Neuronal stem cell (in vitro differentiated cells): ENCODE measurements at places on chromosomes 5 and 9.

GRCh38 chr5:135671052-135671705 is 92.4 kb upstream of the CXCL14 start:
- no peaks in the 10 kb centered on the region for H3K36me3 ChIP-seq
- H3K4me1 ChIP-seq = no peaks in the 10 kb centered on the region

DNA sequence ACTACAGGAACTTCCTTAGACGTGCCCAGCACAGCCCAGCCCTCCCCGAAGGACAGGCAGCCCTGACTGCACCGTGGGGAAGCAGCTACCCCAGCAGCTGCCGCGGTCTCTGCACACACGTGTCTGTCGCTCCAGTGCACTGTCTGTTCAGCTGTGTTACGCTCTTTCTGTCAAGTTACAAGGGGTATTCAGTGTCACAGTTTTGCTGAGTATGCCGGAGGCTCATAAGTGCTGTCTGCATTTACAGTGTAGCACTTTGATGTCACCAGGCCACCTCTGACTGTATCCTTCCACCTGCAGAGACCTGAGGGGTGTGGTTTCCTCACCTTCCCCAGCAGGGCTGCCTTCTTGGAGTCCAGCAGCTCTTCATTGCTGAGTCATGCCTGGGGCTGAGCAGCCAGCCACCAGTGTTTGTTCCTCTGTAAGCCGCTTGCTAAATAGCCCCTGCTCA is 126.8 kb downstream of the EHMT1 start:
- H3K27ac ChIP-seq = peak overlapping the region; percentile 16
- no peak for DNase-seq
- H3K4me3 ChIP-seq = no peak overlapping the region
- peaks cover 27% of the 10 kb centered on the region for H3K36me3 ChIP-seq
- H3K27me3 ChIP-seq = no peaks in the 10 kb centered on the region

- no peak overlapping the region for H3K4me3 ChIP-seq
- H3K4me1 ChIP-seq = no peaks in the 10 kb centered on the region
- no peaks in the 10 kb centered on the region for H3K36me3 ChIP-seq
These were observed 66.1 kb downstream of the FGF1 start for GRCh38 chr5:142619815-142620214.

- no peaks in the 10 kb centered on the region for H3K27me3 ChIP-seq
- no peak overlapping the region for H3K27ac ChIP-seq
- no peak for DNase-seq
- no peaks in the 10 kb centered on the region for H3K36me3 ChIP-seq
- no peak overlapping the region for H3K4me3 ChIP-seq
These were observed 94.1 kb downstream of the SUSD1 start for GRCh38 chr9:112080831-112081542.

- no peak overlapping the region for H3K4me3 ChIP-seq
- H3K27ac ChIP-seq = no peak overlapping the region
- no peaks in the 10 kb centered on the region for H3K36me3 ChIP-seq
- H3K27me3 ChIP-seq = no peaks in the 10 kb centered on the region
- peaks cover 2% of the 10 kb centered on the region for H3K4me1 ChIP-seq
These were observed 76.0 kb downstream of the ATPSCKMT start for GRCh38 chr5:10173716-10174115.

GRCh38 chr5:111133436-111133751 is 41.2 kb downstream of the WDR36 start:
- peaks cover 8% of the 10 kb centered on the region for H3K4me1 ChIP-seq
- DNase-seq = no peak
- H3K4me3 ChIP-seq = no peak overlapping the region
- no peak overlapping the region for H3K27ac ChIP-seq
- H3K27me3 ChIP-seq = no peaks in the 10 kb centered on the region
- H3K36me3 ChIP-seq = no peaks in the 10 kb centered on the region

DNA sequence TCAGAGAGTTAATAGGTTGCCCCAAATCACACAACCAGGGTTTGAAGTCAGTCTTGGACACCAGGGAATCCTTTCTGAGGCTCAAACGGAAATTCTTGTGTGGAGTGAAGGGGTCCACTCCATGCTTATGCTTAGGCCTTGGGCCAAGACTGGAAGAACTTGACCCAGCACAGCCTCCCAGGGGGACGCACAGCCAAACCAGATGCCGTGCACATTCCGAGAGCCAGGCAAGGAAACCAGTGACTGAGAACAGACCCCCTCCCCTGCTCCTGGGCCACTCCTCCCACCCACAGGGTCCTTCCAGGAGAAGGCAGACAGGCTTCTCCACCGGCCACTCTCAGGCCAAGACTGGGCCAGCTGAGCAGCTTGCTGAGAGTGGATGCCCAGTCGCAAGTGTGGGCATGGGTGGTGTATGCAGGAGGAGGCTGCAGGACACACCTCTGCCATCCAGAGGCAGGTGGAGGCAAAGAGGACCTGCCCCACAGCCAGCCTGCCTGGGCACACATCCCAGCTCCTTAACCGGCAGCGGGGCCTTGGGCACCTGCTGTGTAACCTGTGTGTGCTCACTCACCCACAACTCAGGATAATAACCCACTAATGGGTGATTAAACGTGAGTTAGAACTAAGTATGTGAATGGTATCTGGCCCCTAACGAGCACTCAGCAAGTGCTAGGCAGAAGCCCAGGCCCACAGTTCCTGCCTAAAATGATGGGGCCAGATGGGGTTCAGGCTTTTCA is 38.0 kb downstream of the NIPAL4 start:
- H3K4me1 ChIP-seq = no peaks in the 10 kb centered on the region
- no peaks in the 10 kb centered on the region for H3K27me3 ChIP-seq
- peaks cover 6% of the 10 kb centered on the region for H3K36me3 ChIP-seq
- H3K27ac ChIP-seq = no peak overlapping the region

GRCh38 chr5:116772806-116773205 is 198.2 kb upstream of the SEMA6A start:
- no peaks in the 10 kb centered on the region for H3K27me3 ChIP-seq
- H3K4me3 ChIP-seq = no peak overlapping the region
- no peak for DNase-seq
- no peaks in the 10 kb centered on the region for H3K36me3 ChIP-seq
- no peak overlapping the region for H3K27ac ChIP-seq
- peaks cover 3% of the 10 kb centered on the region for H3K4me1 ChIP-seq

DNA sequence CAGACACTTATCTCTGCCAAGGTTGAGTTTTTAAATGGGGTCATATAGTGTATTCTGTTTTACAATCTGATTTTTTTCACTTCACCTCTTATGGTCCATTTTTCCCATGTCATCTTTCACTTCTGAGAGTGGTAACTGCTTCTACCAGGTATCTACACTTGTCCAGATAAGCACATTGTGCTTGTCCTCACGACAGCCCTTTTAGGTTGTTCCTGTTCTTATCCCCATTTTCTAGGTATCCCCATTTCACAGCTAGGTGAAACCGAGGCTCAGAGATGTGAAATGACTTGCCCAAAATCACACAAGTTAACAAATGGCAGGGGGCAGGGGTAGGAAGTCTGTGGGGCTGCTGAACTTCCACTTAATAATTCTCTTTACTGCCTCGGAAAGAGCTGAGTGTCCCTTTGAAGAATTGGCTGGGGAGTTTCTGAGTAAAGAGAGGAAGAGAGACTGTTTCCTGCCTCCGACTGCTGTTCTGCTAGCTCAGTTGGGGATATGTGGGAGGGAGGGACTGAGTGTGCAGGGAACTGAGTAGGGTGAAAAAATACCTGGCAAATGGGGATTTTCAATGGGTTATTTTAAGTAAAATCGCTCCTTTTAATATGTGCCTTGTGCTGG is 255.4 kb downstream of the GRIA1 start:
- DNase-seq = no peak
- H3K4me3 ChIP-seq = no peak overlapping the region
- peaks cover 12% of the 10 kb centered on the region for H3K4me1 ChIP-seq
- no peaks in the 10 kb centered on the region for H3K27me3 ChIP-seq

DNA sequence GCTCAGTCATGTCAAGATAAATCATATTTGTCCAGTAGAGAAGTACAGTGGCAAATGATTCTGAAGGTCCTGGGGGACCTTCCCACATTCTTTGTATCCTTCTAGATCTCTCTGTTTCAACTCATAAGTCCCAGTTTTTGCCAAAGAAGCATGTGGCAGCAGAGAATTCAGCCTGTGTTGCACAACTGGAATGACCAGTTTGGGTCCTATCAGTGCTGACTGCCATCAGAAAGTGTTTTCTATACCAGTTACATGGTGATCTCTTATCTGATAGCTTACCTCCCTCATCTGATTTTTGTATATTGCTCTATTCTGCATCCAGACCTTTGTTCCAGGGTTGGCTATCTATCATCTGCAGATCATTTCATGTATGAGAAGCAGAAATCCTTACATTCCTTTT is 21.7 kb downstream of the GM2A start:
- no peak for DNase-seq
- no peaks in the 10 kb centered on the region for H3K27me3 ChIP-seq
- H3K27ac ChIP-seq = no peak overlapping the region
- H3K4me3 ChIP-seq = no peak overlapping the region
- no peaks in the 10 kb centered on the region for H3K36me3 ChIP-seq
- no peaks in the 10 kb centered on the region for H3K4me1 ChIP-seq

- no peaks in the 10 kb centered on the region for H3K27me3 ChIP-seq
- no peak overlapping the region for H3K4me3 ChIP-seq
- H3K27ac ChIP-seq = no peak overlapping the region
- H3K36me3 ChIP-seq = peaks cover 29% of the 10 kb centered on the region
- no peak for DNase-seq
These were observed 15.1 kb downstream of the ZFAND5 start for GRCh38 chr9:72349911-72350310.

DNA sequence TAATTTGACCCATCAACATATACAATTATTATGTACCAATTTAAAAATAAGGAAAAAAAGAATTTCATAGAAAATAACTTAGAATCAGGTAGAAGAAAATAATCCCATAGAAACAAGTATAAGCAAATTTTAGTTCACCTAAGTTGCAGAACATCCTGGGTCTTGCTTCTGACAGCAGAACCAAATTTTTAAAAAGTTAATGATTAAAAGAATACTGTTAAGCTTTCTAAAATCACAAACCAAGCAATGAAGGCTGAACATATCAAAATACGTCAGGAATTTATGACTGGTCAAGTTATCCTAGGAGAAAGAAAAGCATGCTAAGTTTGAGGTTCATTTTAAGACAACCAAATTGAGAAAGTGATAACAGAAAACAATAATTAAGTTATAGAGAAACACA is 650.9 kb downstream of the PTPRD start:
- no peak overlapping the region for H3K27ac ChIP-seq
- H3K27me3 ChIP-seq = no peaks in the 10 kb centered on the region
- H3K36me3 ChIP-seq = no peaks in the 10 kb centered on the region
- no peaks in the 10 kb centered on the region for H3K4me1 ChIP-seq
- no peak overlapping the region for H3K4me3 ChIP-seq
- no peak for DNase-seq
